Activated naive CD4-positive, alpha-beta T cell treated with anti-CD3 and anti-CD28 coated beads for 36 hours (primary cell): ENCODE measurements at places on chromosomes 4 and X. TPM values are rescaled to one million over a fixed set of nuclear protein-coding genes. Genes with fewer than 3 reads are reported as not detected.
A peak's percentile ranks its signal among the peaks of the same experiment; 100 is the strongest.

GRCh38 chrX:15017491-15017890, 144.3 kb downstream of the MOSPD2 start:
- DNase-seq, result no peak

- DNase-seq, result no peak
Observed at GRCh38 chrX:101290957-101291603, at the start of gene TAF7L. TAF7L (minus strand) TSS chrX:101291334; CDS start chrX:101287543, 3,791 bp downstream.

GRCh38 chrX:148609515-148610327, 109.3 kb downstream of the AFF2 start:
- peak; percentile 4 for DNase-seq

GRCh38 chrX:20251691-20252090, 15.0 kb downstream of the RPS6KA3 start:
- no peak for DNase-seq

DNA sequence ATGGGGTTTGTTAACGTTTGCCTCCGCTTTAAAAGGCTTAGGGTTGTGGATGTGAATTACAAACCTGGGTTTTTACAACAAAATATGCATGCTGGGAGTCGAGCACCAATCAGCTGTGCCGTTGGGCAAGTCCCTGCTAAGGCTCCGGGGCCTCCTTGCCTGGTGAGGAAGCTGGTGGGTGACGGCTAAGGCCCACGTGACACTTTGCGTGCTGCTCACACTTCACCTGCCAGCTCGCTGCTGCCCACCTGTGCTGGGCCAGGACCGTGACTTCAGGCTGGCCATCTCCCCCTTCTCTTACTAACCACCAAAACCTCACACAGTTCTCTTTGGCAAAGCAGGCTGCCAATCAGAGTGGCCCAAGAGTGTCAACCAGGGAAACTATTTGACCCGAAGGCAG, 178.3 kb downstream of the AFAP1 start:
- no peak for DNase-seq

DNA sequence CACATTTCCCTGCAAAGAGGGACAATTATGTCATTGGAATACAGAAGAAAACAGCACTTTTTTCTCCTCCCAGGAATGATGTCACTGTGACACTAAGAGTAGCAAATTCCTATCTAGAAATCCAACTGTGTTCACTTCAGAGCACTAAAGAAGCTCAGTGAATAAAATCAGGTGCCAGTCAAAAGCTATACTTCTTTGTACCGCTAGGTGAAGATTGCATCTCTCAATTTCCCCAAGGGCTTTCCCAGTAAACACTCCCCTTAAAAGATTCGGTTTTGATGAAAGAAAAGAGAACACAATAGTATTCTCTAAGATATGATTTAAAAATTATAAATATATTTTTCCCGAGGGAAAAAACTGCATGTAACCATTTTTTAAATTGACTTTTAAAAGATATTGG, 104.7 kb upstream of the MID1 start:
- DNase-seq, result no peak

Gene MAPK10
- not detected for total RNA-seq

GRCh38 chrX:78822157-78822690, 74.7 kb downstream of the LPAR4 start:
- no peak for DNase-seq

Gene ARHGAP36
- total RNA-seq, result not detected

DNA sequence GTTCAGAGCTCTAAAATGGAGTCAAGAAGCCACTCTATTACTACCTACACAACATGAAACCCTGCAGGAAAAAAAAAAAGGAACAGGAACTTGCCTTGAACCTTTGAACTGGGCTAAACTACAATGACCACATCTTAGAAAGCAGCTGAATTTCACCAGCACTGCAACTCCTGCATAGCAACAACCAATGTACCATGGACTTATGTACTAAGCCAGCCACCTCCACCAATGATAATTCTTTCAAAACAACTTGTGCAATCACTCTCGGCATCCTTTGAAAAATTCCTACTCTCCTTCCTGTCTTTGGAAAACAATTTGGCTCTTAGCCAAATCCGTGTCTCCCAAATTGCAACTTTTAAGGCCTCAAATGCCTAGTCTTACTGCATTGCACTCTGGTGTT, 26.8 kb upstream of the FMR1 start:
- no peak for DNase-seq

Gene PRPS1
- total RNA-seq, result 195 TPM

DNA sequence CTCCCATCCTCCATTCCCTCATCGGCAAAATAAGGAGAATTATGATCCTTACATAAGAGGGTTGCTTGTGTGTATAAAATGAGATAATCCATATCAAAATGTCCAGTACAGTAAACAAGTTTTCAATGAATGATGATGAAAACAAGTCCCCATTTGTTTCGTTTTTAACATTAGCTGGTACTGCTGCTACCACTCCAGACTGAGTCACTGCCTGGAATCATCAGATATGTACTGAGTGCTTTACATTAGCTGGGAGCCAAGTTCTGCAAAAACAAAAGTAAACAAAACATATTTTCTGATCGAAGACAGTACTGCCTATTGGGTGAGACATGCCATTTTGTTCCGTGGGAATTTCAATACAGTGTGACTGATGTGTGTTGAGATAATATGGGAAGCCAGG, 123.2 kb upstream of the IGFBP7 start:
- no peak for DNase-seq

GRCh38 chr4:184147858-184148737, 69.6 kb downstream of the ENPP6 start:
- DNase-seq, result no peak

DNA sequence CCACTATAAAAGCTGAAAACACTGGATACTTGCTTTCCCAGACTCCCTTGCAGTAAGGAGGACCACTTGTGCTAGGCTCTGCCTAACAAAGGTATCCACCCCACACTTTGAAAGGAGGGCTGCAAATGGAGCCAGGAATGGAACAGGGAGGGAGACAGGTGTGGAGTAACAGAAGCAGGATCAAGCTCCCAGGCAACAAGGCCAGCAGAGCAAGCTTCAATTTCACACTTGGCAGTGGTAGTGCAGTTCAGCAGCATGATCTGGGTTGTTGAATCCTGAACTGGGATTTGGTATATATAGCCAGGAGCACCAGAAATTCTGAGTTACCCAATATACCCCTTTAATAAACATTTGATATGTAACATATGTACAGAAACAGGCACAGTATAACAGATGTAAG, 9.8 kb downstream of the LAMP2 start:
- no peak for DNase-seq

Gene TCP11X2
- not detected for total RNA-seq

DNA sequence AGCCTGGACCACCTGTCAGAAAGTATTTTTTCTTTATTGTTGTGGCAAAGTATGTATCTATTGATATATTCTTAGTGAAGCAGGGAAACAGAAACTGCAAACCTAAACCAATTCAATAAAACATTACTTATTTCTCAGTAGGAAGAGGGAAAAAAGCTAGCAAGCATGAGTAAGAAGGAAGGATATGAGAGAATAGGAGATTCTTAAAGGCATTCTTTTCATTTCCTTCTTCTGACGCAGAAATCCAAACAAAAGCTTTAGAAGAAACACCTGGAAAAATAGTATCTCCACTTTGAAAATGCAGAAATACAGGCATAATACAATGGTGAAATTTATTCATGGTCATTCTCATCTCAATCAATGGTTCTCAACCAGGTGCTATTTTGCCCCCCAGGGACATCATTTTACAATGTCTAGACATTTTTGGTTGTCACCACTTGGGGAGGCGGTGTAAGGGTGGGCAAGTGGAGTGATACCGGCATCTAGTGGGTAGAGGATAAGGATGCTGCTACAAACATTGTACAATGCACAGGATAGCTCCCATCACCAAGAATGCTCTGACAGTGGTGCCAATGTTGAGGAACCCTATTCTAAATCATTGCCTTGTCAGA, 21.7 kb upstream of the ATXN3L start:
- peak; percentile 5 for DNase-seq

Gene SYNPO2
- total RNA-seq, result 0.14 TPM
